Natural killer cell treated with Interleukin-12 subunit alpha and Interleukin-12 subunit beta and Interleukin-15 and Interleukin-18, amount 100 ng/mL, for 72 hours (primary cell): ENCODE measurements at places on chromosomes 12 and 14.

DNA sequence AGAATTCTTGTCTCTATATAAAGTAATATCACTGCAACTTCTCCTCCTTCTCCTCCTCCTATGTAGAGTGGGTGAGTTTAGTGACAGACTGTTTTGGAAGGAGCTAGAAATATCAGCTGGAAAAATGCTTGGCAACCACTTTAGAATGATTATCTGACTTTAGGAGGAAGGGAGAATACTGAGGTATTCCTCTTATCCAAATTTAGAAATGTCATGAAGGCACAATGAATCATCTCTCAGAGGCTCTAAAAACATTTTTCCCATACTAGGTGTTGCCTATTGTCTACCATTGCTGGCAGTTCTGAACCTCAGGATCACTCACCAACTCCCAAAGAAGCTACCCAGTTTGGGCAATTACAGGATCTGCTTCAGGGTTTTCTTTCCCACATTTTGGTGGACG is 306.6 kb upstream of the ATP2B1 start:
- no peak overlapping the region for H3K27ac ChIP-seq
- H3K4me1 ChIP-seq, result no peaks in the 10 kb centered on the region
- no peak for DNase-seq
- peaks cover 7% of the 10 kb centered on the region for H3K27me3 ChIP-seq

DNA sequence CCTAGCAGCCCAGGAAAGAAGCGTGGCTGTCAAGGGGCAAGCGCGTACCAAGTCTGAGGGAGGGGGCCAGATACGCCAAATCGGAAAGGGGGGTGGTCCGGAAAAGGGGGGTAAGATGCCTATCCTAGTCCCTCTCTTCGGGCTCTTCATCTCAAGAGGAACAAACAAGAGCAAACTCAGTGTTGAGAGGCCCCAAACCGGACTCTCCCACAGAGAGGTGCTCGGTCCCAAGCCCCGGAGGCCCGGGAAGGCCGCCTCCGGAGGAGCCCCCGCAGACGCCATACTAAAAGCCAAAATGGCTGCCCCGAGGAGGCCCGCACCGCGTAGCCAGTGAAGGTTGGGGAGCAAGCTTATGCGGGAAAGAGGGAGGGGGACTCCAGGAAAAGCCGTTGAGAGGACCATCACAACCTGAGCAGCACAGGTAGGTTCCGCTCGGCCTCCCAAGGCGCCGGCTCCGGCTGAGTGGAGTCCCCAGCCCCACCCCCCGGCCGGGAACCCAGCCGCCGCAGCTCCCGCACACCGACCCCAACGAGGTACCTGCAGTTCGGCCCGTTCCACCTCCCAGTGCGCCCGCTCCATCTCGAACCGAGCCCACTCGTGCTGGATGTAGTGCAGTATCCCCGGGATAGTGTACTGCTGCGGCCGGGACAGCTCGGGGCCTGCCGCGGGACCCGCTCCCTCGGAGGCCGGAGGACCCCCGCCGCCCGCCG is at the start of gene AP4S1:
AP4S1 (plus strand) TSS at position 283 of the 710 bp plus-strand sequence. CDS start 40,548 bp downstream, outside the sequence.
- DNase-seq, result no peak
- peak within 1 kb of the TSS; percentile 98 for H3K4me3 ChIP-seq
- H3K27me3 ChIP-seq, result no peaks in the 10 kb centered on the region
- H3K27ac ChIP-seq, result peak within 1 kb of the TSS; percentile 96
- peaks cover 6% of the 10 kb centered on the region for H3K36me3 ChIP-seq

GRCh38 chr12:18850752-18851151 is 112.8 kb downstream of the CAPZA3 start:
- no peaks in the 10 kb centered on the region for H3K36me3 ChIP-seq
- no peak for DNase-seq
- no peak overlapping the region for H3K4me3 ChIP-seq
- H3K27ac ChIP-seq, result no peak overlapping the region
- no peaks in the 10 kb centered on the region for H3K27me3 ChIP-seq
- no peaks in the 10 kb centered on the region for H3K4me1 ChIP-seq

- no peak for DNase-seq
- H3K4me1 ChIP-seq, result no peaks in the 10 kb centered on the region
- H3K4me3 ChIP-seq, result no peak overlapping the region
- peaks cover 24% of the 10 kb centered on the region for H3K27me3 ChIP-seq
- no peak overlapping the region for H3K27ac ChIP-seq
Observed at GRCh38 chr14:32193532-32193931, 8.3 kb upstream of the RNU6-7 start.

DNA sequence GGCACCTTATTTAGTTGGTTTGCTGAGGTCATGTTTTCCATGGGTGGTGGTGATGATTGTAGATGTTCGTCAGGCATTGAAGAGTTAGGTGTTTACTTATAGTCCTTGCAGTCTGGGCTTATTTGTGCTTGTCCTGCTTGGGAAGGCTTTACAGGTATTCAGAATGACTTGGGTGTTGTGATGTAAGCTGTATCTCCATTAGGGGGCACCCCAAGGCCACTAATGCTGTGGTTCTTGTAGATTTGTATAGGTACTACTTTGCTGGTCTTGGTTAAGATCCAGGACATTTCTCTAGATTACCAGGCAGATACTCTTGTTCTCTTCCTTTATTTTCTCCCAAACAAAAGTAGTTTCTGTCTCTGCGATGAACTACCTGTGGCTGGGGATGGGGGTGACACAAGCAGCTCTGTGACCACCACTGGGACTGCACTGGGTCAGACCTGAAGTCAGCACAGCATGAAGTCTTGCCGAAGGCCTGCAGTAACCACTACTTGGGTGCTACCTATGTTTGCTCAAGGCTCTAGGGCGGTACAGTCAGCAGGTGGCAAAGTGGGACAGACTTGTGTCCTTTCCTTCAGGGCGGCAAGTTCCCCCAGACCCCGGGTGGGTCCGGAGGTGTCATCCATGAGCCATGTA is 35.8 kb upstream of the FBXO33 start:
- H3K27ac ChIP-seq, result no peak overlapping the region
- no peak overlapping the region for H3K4me3 ChIP-seq
- H3K27me3 ChIP-seq, result peaks cover 20% of the 10 kb centered on the region
- no peaks in the 10 kb centered on the region for H3K4me1 ChIP-seq

DNA sequence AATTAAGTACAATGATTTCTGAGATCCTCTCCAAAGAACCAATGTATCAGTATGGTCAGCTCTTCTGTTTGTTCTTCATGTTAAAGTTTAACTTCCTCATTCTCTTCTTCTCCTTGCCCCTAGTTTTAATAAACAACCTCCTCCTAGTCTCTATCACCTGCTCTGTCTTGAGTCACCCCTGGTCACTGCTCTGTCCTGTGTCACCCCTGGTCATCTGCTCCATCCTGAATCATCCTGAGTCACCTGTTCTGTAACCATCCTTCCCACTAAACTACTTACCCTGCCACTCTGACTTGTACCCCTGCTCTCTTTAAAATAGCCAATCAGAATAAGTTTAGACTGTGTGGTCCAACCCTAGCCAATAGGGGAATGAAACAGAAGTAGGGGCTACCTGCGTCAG is 100.5 kb downstream of the ALG10B start:
- H3K27me3 ChIP-seq, result no peaks in the 10 kb centered on the region
- H3K4me1 ChIP-seq, result no peaks in the 10 kb centered on the region
- H3K27ac ChIP-seq, result no peak overlapping the region
- H3K4me3 ChIP-seq, result no peak overlapping the region
- DNase-seq, result no peak
- peaks cover 8% of the 10 kb centered on the region for H3K36me3 ChIP-seq

DNA sequence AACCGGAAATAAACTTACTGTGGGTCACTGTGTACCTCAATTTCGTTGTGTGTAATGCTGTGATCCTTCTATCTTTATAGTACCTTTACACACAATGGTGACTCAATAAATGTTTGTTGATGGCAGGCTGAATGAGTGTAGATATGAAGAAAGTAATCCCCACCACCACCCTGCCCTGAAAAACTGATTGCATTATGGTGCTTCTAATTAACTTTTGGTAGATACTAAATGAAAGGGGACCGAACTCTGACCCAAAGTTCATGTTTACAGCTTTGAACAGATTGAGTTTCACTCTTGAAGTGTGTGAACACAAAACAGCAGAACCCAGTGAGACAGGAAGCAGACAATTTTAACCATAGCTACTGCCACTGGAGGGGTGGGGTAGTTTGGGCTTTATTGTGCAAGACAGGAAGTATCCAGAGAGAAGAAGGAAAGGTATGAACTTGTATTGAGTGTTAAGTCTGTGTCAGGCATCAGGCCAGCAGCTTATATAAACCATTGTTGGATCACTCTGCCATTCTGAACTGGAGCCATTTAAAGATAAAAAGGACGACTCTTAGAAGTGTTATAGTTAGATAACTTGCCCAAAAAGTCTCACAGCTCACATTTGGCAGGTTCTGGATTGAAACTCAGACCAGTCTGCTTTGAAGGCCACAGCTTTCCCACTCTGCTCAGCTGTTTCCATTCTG is 197.0 kb upstream of the AMIGO2 start:
- no peaks in the 10 kb centered on the region for H3K36me3 ChIP-seq
- H3K4me1 ChIP-seq, result peaks cover 30% of the 10 kb centered on the region
- peak overlapping the region; percentile 73 for H3K4me3 ChIP-seq
- no peaks in the 10 kb centered on the region for H3K27me3 ChIP-seq

- H3K4me3 ChIP-seq, result no peak overlapping the region
- H3K27me3 ChIP-seq, result peaks cover 4% of the 10 kb centered on the region
- H3K27ac ChIP-seq, result no peak overlapping the region
- no peaks in the 10 kb centered on the region for H3K4me1 ChIP-seq
Observed at GRCh38 chr14:97931273-97931672, 1134.1 kb downstream of the VRK1 start.

- no peak overlapping the region for H3K4me3 ChIP-seq
- H3K27ac ChIP-seq, result no peak overlapping the region
- H3K27me3 ChIP-seq, result no peaks in the 10 kb centered on the region
- H3K4me1 ChIP-seq, result no peaks in the 10 kb centered on the region
- DNase-seq, result no peak
Observed at GRCh38 chr12:37548266-37548805, 768.2 kb upstream of the ALG10B start.

GRCh38 chr12:14473707-14474287 is 93.9 kb downstream of the PLBD1 start:
- DNase-seq, result no peak
- peaks cover 4% of the 10 kb centered on the region for H3K4me1 ChIP-seq
- no peak overlapping the region for H3K27ac ChIP-seq
- H3K27me3 ChIP-seq, result no peaks in the 10 kb centered on the region
- H3K36me3 ChIP-seq, result peaks cover 57% of the 10 kb centered on the region

DNA sequence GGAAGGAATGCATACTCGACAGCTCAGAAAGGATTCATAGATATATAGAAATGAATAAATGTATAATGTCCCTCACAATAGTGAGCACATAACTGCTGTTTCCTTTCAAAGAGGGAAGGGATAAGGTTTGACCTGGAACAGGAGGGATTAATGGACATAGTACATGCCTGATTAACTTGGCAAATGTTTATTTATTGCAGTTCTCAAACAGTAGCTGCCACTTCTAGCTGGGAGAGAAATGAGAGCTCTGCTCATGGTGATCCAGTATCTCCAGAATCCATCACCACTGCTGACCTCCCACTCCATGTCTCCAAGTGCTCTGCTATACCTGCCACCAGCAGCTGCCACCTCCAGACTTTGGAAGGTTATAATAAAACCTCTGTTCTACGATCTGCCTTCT is 108.1 kb downstream of the LRIG3 start:
- H3K27ac ChIP-seq, result no peak overlapping the region
- DNase-seq, result no peak
- H3K4me1 ChIP-seq, result no peaks in the 10 kb centered on the region
- H3K27me3 ChIP-seq, result no peaks in the 10 kb centered on the region
- H3K36me3 ChIP-seq, result no peaks in the 10 kb centered on the region

DNA sequence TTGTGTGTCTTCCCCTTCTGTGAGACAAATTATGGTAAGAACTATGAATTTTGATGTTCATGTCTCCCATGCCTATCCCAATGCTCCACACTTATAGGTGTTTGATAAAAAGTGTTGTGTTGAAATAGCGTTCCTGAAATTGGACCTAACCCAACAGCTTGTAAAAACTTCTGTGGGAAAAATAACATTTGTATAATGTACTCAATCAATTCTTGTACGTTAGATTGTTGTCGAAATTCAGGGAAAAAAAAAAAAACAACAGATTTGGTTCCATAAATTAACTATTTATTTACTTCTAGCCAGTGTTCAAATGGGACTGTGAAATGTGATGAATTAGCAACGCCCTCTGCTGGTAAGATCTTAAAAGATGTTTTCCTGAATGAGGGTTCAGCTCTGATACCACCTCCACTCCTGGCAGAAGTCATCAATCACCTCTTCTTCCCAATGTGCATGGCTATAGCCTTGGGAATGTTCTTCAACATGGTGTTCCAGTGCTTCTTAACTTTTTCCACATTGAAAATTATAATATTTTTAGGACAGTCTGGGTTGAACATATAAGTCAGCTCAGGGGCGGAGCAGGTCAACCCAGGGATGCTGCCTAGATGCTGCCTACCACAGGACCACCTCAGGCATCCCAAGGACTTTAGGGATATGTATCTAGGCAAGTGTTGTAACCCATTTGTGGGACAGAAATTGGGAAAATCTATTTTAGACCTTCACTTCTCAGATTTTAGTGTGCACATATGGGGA is 170.6 kb downstream of the OTOGL start:
- H3K4me3 ChIP-seq, result no peak overlapping the region
- H3K36me3 ChIP-seq, result no peaks in the 10 kb centered on the region
- peaks cover 8% of the 10 kb centered on the region for H3K27me3 ChIP-seq
- H3K4me1 ChIP-seq, result peaks cover 13% of the 10 kb centered on the region
- no peak for DNase-seq

DNA sequence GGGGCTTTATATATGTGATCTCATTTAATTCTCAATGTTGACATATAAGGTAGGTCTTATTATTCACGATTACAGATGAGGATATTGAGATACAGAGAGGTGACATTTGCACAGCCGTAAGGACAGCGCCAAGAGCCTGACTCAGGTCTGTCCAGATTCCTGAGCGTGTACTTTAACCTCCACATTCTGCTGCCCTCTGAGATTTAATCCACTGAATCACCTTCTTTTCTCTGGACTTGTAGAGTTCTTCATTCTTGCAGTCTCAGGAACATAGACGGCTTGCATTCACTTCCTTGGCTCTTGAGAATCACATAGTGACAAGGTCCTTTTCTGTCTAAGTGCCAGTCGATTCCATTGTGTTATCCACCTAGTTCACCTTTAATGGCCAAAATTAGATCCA is 141.0 kb upstream of the ARHGAP5 start:
- H3K27ac ChIP-seq, result no peak overlapping the region
- H3K4me3 ChIP-seq, result no peak overlapping the region
- peaks cover 6% of the 10 kb centered on the region for H3K4me1 ChIP-seq
- no peaks in the 10 kb centered on the region for H3K36me3 ChIP-seq
- DNase-seq, result no peak

DNA sequence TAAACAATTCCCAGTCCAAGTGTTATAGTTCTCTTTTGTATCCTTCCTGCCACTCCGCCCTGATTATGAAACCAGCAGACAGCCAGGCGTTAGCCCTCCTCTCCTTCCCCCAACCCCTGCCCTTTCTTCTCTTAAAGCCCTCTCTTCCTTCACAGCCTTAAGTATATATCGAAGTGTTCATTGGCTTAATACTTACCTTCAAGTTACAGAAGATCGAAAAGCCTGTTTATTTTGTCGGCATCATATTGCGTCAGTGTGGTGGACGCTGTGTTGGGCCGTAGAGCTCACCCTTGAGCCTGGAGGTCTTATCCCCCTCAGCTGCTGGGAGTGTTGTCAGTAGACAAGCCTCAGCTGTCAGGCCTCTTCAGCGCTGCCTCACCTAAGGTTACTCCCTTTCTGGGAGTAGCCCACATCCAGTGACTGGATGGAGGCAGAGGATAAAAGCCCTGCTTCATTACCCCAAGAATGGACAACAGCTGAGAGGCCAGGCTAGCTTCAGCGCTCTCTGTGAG is 36.2 kb downstream of the CMAS start:
- DNase-seq, result no peak
- no peak overlapping the region for H3K4me3 ChIP-seq
- H3K4me1 ChIP-seq, result no peaks in the 10 kb centered on the region
- H3K27me3 ChIP-seq, result peaks cover 7% of the 10 kb centered on the region
- H3K36me3 ChIP-seq, result no peaks in the 10 kb centered on the region
